ENCODE measurements at places on chromosomes 13 and 19.

- DNase-seq = no peak
Measured at GRCh38 chr19:54435551-54436016, 13.4 kb upstream of the LENG8 start.

GRCh38 chr13:85441975-85442374 lies 357.2 kb downstream of the SLITRK6 start:
- DNase-seq = no peak

GRCh38 chr13:30928978-30929377 lies 3.5 kb upstream of the TEX26 start:
- DNase-seq = no peak

- DNase-seq = no peak
Measured at GRCh38 chr19:43720936-43721335, 5.1 kb downstream of the IRGC start.

- no peak for DNase-seq
Measured at GRCh38 chr13:111145506-111145905, 30.4 kb downstream of the ARHGEF7 start.

GRCh38 chr13:29532116-29532515 lies 63.4 kb downstream of the SLC7A1 start:
- no peak for DNase-seq

DNA sequence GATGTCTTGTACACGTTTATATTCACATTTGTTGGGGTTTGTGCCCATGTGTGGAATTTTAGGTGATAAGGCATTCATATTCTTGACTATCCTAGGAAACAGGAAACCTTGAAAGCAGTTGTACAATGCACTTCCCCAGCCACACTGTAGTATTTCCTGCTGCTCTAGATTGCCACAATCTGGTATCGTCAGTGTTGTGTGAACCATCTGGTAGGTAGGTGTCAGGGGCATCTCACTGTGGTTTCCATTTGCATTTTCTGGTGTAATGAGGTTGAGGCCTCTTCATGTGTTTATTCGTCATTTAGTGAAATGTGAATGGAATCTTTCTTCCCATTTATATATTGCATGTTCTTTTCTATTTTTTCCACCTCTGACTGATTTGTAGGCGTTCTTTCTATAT lies 76.6 kb downstream of the SCGB2B2 start:
- DNase-seq = no peak

DNA sequence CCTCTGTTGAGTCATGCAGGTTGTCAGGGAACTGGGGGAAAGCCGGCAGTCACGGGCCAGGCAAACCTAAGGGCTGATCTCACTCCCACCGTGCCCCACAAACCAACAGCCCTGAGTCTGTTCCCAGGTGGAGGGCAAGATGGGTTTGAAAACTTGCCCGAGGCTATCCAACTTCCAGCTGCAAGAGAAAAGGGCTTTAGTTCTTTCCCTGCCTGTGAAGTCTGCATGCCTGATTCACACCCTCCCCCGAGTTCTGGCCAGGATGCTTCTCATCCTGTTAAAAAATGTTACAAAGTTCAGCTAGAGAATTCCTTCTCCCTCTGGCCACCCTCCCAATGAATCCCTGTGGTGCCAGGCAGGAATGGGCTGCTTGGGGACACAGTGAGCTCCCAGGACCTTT lies 33.1 kb downstream of the MYO16 start:
- no peak for DNase-seq

DNA sequence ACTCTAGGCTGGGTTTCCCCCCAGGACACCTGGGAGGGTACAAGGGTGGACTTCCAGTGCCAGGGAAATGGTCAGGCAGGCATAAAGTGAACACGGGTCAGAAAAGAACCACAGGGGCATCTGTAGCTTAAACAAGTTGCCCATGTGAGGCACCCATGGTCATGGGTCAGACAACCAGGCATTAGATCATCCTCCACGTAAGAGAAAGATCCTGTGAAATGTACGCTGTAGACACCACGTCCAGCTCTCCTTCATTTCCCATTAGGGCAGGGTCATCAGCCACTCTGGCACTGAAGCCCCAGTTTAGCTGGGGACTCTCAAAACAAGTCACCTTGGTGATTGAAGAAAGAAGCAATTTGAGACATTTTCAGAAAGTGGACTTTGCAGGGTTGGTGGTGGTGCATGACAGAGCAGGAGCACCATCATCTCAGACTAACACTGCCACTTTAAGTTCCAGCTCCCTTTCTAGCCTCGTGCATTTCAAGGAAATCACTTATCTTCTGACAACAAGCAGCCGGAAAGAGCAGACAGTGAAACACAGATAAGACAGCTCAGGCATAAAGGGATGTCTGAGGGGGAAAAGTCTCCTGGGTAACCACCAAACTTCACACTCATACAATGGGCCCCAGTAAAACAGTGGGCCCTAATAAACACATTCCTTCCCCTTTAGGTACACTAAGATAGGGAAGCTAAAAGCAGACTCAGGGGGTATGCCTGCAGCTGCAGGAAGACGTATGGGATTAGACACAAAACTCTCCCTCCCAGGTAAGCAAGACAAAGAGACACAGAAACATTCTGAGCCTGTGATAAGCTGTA lies 16.1 kb upstream of the SIGLEC6 start:
- no peak for DNase-seq

DNA sequence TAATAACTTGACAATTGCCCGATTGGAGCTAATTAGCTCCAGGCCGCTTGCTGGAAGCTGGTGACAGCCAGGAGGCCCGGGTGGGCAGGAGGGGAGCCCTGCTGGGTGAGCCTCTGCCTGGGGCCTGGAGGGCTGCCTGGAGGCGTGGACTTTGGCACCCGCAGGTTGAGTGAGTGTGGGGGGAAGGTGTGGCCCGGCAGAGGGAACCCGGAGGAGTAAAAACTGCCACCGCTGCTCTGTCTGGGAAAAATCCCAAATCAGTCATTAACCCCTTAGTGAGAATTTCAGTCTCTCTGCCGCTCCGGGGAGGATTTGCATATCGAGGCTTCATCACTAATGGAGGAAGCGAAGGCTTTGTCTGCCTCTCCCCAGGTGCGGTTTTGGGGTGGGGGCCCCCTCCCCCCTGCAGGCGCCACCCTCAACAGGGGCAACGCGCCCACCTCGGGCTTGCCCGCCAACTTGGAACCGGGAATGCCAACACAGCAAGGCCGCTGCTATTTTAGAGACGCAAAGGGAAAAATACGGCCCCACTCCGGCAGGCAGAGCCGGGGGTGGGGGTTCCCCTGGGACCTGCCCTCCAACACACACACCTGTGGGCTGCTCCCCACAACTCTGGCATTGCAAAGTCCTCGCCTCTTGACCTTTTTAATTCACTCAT lies 6.2 kb downstream of the EFNA2 start:
- DNase-seq = peak; percentile 37

DNA sequence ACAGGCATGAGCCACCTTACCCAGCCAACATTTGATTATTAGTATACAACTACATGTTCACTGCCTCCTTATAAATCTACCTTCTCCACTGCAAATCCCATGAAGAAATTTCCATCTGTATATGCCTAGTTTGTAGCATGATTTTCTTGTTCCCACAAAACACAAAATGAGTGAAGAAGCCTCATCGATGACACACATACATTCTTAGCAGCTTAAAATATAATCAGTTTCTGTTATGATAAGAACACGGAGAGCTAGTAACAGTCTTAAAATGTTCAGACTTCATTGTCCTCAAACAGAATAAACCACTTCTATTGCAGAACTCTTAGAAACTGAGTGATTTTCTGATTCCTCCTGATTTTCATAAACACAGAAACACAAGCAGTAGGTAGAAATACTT lies 740.5 kb downstream of the PCDH9 start:
- DNase-seq = no peak

DNA sequence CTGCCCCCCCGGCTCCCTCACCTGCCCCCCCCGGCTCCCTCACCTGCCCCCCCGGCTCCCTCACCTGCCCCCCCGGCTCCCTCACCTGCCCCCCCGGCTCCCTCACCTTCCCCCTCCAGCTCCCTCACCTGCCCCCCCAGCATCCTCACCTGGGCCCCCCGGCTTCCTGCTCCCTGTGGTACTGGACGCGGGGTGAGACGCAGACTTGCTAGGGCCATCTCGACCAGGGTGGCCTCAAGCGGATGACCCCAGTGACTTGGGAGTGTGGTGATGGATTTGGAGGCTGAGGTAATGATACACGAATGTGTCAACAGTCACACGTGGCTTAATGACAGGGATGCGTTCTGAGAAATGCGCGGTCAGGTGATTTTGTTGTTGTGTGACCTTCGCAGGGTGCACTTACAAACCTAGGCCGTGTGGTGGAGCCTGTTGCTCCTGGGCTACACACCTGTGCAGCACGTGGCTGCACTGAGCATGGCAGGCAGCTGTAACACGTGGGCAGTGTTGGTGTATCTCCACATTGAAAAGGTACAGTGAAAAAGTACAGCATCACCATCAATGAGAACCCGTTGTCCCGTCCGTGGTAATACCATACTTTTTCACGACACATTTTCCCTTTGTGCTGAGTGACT lies 197.8 kb downstream of the TEX29 start:
- DNase-seq = no peak

GRCh38 chr13:113855931-113856715 lies 7.8 kb downstream of the GAS6 start:
- DNase-seq = no peak

DNA sequence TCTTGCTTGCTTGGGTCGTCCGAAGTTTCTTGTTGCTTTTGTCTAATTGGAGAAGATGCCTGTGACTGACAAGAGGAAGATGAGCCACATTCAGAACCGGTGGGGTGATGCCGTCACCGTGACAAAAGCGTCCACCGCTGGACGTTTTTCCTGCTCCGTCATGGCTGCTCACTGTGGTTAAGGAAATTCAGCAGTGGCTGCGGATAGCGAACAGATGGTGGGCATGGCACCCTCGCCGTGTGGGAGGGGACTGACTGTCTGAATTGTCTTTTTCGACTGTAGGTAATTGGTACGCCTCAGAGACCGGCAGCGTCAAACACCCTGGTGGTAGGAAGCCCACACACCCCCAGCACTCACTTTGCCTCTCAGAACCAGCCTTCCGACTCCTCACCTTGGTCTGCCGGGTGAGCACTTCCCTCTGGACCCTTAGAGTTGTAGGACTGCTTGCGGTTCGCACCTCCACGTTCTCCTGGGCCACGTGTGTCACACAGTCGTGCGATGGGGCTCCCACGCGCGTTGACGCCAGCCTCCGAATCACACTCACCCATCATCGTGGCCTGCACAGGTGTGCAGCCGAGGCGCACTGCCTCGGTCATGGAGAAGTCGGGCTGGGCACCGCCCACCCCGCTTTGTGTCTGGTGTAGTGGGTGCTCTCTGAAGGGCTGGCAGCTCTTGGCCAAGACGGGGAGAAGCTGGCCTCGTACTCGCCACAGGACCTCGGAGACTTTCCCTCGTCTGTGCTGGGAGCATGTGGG lies 26.5 kb downstream of the ATP4B start:
- no peak for DNase-seq

GRCh38 chr19:17160908-17161307 lies 54.2 kb upstream of the USE1 start:
- DNase-seq = no peak

DNA sequence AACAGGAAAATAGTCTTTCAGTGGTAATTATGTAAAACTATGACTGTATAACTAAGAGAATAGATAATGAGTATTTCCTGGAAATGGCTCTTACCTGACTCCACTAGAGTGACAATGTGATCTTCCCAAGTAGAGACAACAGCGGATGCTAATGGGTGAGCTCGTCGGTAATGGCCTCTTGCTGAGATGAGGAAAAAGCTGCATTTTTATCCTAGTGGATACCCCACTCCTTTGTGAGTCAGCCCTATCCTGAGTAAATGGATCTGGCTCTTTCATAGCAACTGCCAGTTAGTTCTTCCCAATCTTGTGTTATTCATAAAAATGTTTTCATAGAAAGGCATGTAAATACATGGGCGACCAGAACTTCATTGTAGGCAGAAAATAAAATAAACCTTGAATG lies 299.5 kb downstream of the NALCN start:
- no peak for DNase-seq

DNA sequence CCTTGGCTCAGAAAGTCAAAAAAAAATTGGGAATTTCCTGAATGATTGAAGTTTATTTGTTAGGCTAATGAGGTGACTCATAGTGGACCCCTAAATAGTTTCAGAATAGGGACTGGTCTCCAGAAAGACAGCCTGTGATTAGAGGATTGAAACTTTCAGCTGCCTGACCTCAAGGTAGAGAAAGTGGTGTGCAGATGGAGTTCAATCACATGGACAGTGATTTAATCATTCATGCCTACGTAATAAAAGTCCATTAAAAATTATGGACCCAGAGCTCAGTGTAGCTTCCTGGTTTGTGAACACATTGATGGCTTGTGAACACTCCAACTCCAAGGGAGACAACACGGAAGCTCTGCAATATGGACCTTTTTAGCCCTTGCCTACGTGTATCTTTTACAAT lies 533.2 kb upstream of the PCDH9 start:
- DNase-seq = no peak

DNA sequence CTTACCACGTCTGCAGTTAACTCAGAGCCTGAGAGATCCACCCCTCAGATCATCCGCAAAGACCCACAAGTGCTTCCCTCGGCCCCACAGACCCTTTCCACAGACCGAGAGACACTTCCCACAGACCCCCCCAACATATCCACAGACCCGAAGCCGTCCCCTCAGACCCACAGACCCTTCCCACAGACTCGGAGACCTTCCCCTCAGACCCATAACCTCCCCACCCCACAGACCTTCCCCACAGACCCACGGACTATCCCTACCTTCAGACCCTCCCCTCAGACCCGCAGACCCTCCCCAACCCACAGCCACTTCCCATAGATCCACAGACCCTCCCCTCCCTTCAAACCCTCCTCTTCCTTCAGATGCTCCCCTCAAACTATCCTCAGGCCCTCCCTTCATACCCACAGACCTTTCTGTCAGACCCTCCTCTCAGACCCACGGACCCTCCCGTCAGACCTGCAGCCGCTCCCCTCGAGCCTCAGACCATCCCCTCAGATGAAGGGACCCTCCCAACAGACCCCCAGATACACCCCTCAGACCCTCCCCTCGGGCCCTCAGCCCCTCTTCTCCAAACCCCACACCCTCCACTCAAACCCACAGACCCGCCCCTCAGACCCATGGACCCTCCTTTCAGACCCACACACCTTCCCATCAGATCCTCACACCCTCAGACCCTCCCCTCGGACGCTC lies 20.1 kb upstream of the TFDP1 start:
- no peak for DNase-seq

DNA sequence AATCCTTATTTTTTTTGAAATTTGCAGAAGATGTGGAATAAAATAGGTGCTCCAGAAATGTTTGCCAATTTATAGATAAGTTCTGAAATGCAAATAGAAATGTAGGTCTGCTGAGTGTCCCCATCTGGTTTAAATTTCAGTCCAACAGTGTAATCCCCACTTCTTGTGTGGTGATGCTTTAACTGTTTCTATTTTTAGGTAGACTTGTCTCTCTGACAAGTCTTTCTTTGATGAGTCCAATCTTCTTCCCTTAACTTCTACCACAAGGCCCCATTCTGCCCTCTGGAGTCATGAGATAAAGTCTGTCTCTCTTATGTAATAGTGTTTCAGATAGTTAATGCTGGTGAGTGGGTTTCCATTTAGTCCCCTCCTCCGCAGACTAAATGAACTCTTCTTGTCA lies 390.4 kb downstream of the RFC3 start:
- DNase-seq = no peak

DNA sequence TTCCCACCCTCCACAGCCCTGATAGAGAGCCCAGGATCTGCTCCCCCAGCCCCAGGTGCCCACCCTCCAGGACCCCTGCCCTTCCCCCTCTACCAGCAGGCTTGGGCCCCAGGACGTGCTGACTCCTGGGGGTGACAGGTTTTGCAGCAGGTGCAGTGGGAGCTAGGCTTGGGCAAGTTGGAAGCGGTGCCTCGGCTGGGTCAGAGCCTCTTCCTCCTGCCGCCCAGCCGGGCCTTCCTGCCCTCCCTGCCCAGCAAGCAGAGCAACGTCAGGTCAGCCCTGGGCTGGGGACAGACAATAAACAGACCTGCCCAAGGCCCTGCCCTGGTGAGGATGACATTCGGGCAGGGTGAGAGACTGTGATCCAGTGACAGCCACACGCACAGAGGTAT lies 9.2 kb upstream of the NCCRP1 start:
- DNase-seq = no peak

Data from B cell (primary cell).